ENCODE measurements at places on chromosomes 1 and 21.

DNA sequence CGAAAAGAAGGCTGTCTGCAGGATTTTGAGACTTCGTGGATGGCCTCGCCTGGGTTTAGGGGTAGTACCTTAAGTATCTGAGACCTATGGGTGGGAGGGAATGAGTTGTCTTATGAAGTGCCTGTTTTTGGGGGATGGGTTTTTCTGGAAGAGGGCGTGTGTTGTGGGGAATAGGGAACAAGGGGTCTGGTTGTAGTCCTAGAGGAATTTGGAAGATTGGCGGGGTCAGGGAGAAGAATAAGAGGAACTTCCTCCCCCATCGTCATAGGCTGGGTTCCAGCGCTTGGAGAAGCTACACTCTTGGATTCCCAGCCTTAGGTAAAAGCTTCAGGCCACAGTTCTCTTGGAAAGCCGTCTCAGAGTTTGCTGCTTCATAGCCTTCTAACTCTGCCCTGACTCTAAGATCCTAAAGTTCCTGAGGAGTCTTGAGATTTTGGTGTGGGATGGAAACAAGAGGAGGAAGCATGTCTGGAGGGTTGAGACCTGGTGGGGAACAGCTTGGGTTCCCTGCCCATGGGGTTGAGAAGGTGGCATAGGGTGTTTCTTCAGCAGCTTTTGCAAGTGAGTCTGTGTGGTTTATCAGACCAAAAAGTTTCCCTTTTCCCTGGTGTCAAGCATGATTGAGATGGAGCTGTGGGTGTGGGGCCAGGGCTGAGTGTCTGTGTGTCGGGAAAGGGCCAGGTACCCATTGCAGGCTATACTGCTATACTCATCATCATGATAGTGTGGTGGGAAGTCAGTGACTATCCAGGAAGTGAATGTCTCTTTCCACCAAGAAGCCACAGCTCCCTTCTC lies 1.8 kb downstream of the VANGL2 start:
- DNase-seq, result no peak

DNA sequence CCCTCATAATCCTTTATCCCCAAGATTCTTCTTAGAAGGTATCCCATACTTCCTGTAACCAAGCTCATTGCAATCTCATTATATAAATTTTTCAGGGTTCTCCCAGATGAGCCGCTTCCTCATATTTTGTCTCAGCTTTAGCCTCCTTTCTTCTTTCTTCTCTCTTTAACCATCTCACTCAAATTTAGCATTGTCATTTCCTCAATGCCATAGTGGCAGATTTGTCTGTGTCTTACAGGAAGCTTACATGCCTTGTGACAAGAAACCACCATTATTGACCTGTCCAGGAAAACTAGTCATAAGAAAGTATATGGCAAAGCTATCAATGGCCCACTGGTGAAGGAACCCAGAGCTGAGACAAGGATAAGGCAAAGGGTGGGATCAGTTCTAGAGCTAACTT lies 6.0 kb upstream of the FCRL2 start:
- no peak for DNase-seq

DNA sequence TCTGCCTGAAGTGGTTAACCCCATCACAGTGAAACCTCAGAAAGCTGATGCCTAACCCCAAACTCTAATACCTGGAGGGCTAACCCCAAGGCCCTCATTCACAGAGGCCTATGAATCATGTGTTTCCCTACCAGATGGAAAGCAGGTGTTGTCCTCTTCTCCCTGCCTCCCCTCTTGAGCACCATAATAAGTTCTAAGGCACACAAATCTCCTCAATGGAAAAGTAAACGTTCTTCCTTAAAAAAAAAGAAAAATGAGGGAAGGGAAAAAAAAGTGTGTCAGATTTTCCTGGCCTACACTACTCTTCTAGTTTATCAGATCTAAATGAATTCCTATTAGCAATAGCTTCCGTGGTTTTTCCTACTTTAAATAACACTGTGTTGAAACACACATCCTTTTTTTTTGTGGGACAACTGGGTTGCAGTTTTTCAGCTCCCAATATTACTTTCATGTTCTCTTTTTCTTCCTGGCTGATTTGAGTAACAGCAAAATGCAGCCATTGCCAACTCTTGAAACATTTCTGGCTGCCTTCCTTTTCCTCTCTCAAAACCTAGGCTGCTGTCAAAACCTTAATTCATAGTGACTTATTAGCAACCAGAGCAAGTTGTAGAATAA lies 43.2 kb downstream of the SLC44A3 start:
- DNase-seq, result no peak

- no peak for DNase-seq
Measured at GRCh38 chr1:72278461-72278860, 3.9 kb downstream of the NEGR1 start.

GRCh38 chr1:14167884-14168283 lies 430.6 kb upstream of the KAZN start:
- no peak for DNase-seq

DNA sequence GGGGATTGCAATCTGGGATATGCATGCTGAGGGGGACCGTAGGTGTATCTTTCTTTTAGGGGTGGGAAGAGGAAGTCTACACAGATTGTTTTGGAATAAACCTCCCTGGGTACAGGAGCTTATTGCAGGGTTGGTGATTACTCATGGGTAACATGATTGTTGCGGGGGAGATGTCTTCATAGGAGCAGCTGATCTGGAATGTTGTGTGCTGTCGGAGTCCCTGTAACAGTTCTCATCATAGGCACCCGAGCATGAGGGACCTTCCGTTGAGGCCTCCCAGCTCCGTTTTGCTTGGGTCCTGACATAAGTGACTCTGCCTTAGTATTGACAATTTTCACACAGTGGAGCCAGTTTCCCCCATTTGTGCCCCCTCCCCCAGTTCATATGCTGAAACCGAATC lies 4.2 kb upstream of the PRXL2B start:
- DNase-seq, result no peak

- no peak for DNase-seq
Measured at GRCh38 chr1:41574842-41575241, 90.4 kb upstream of the EDN2 start.

DNA sequence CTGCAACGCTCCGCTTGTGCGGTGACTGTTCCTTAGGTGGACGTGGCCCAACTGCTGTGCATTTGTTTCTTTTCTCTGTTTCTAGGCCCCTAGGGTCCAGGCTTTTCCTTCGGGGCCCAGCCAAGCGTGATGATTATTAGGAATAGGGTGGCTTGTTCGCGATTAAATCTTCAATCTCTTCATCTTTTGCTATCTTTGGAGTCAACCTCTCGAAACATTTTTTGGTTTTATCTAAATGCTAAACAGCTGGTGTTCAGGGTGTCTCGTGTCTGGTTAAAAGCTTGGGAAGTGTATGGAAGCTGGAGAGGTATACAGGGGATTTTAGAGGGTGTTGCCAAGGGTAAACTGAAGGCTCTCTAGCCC lies 844 bp upstream of the PLD5 start:
- DNase-seq, result no peak

GRCh38 chr1:115211071-115211745 lies 121.9 kb upstream of the TSPAN2 start:
- no peak for DNase-seq

- DNase-seq, result no peak
Measured at GRCh38 chr1:65027666-65028358, 61.5 kb upstream of the JAK1 start.

DNA sequence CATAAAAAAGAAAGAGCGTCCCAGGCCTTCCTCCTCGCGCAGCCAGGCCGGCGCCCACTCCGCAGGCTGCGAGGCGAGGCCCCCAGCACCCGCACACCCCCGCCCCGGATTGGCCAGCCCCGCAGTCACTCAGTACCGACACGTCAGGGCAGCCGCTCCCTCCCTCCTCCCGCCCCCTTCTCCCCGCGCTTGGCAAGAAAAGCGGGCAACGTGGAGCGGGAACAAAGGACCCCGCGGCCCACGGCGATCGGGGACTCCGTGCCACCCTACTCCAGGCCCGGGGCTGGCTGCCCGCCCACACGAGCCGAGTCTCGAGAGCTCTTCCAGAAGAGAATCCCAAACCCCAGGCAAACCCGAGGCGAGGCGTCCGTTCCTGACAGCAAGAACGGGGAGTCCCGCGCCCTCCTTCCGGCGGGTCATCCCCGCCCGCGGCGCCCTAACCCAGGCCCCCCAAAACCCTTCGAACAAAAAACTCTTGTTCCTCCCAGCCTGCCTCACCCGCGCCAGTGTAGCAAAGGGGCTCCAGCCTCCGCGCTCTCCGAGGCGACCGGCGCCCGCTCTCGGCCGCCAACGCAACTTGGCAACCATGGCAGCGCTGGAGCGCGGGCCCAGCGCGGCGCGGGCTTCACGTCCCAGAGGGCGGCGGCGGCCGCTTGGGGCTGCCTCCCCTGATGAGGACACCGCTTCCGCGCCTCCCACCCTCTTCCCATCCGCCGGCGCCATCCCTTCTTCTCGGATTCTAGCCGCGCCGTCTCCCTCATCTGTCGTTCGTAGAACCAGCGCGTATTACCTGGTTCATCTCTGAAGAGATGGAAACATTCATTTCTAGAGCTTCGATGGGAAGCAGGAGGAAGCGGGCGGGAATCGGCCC lies 645 bp downstream of the IVNS1ABP start:
- DNase-seq, result peak; percentile 84

DNA sequence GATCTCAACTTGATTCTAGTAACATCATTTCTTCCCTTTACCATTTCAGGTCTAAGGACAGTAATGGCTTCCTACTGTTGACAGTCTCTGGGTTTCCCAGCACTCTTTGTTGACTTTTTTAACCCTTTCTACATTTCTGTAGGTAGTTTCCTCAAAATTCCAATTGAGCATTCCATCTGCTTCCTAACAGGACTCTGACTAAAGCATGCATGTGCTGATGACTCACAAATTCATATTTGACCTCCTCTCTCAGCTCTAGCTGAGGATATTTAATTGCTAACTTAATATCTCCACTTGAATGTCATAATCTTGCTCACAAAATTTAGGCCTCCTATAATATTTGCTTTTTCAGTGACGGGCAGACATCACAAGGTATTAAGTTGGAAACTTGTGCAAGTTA lies 93.3 kb upstream of the ZNHIT6 start:
- no peak for DNase-seq
